AML-193 (cell line): ENCODE measurements at places on chromosomes 13 and 19.

DNA sequence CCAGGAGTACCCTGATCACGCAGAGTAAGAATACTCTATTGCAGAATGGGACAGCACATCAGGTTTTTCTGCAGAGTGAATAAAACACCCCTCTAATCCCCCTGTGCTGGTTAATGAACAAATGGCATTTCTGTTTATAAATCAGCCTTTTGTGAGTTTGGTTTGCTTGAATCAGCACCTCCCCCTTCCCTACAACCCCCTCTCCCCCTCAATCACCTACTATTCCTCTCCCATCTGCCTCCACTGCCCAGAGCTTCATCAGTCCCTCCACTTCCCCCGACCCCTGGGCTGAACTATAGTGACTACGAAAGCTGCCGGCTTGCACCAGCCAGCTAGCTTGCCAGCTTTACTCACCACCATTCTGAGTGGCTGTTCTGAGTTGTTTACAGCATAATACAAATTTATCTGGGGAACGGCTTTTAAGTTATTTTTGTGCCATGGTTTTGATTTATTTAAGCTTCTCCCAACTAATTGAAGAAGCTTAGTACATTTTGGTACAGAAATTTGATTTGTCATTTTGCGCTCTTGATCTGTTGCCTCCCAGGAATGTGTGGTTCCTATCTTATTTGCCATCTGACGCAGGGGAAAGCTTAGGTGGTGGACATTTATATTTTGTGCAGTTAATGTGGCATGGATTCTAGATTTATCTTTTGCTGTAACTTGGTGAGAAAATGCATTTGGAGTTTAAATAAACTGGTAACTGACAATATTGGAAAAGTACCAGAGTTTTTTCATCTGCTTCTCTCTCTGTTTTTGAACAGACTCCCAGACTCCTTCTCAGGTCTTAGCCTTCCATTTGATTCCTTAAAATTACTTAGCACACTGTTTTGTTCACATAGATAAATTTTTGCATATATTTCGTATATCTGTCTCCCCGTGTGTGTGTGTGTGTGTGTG, 41.7 kb upstream of the WDFY2 start:
- no peak for DNase-seq

DNA sequence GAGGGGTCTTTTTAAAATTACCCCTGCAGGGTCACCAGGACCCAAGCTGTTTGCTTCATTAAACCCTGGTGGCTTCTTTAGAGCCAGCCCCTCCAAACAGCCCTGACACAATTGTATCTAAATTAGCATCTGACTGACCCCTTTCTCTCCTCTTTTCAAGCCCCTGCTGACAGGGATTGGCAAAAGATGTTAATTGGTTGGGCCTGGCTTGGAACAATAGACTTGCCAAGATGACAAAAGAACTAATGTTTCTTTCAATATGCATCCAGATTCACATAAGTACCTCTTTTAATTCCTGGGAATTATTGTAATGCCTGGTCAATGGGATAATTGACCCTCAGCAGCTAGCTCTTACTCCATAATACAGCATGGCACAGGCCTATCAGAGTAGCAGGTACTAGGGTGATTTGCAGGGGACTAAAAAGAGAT, 140.8 kb downstream of the SHISA2 start:
- DNase-seq: no peak

- no peak for DNase-seq
Measured at GRCh38 chr13:94706843-94707399, 5.4 kb downstream of the SOX21 start.

GRCh38 chr19:23203841-23204344, 46.3 kb downstream of the ZNF724 start:
- no peak for DNase-seq

DNA sequence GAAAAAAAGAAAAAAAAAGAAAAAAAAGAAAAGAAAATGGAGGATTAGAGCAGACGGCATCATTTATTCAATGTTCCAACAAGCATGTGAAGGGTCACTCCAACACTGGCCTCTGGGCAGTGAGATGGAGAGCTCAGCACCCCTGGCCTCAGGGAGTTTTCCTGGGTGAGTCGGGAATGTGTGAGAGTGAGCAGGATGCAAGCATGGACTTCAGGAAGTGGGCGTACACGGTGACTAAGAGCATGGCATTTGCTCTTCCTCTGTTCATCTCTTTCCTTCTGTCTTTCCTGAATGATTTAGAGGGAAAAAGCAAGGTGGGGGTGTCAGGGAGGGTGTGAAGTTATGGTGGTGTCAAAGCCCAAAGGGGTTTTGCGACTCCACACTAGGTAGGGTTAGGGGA, 682 bp upstream of the CABP5 start:
- DNase-seq: no peak

DNA sequence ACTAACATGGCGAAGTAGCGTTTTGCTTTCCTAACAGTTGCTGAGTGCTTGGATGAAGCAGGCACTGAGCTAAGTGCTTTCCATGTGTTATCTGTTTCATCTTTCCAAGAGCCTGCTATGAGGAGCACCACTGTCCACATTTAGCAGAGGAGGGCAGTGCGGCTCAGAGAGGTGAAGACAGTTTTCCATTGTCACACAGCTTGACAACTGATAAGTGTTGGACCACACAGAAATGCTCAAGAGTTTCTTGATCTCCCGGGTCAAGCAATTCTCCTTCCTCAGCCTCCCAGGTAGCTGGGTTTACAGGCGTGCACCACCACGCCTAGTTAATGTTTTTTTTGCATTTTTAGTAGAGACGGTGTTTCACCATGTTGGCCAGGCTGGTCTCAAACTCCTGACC, 6.8 kb upstream of the CRTC1 start:
- DNase-seq: no peak

GRCh38 chr13:25571237-25571636, 199.5 kb downstream of the ATP8A2 start:
- DNase-seq: no peak

- no peak for DNase-seq
Measured at GRCh38 chr19:31500197-31500830, 151.1 kb upstream of the TSHZ3 start.

GRCh38 chr19:48842789-48843162, 6.5 kb upstream of the HSD17B14 start:
- peak; percentile 25 for DNase-seq

GRCh38 chr13:31027136-31027535, 94.7 kb downstream of the TEX26 start:
- DNase-seq: no peak

DNA sequence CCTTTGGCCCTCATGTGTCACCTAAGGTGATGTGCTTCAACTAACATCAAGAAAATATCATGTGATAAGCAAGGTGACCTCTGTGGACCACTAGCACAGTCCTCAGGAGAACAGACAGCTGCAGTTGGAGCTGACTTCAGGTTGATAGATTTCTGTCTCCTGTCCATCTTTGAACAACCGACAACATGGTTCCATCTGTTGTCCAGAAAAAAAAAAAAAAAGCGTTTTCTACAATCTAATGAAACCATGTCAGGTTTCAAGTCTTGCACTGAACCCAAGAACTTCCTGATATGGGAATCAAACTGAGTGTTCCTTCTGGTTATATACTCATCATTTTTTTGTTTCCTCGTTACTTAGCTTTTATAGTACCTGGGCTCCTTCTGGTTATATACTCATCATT, 75.7 kb downstream of the LHFPL6 start:
- no peak for DNase-seq

DNA sequence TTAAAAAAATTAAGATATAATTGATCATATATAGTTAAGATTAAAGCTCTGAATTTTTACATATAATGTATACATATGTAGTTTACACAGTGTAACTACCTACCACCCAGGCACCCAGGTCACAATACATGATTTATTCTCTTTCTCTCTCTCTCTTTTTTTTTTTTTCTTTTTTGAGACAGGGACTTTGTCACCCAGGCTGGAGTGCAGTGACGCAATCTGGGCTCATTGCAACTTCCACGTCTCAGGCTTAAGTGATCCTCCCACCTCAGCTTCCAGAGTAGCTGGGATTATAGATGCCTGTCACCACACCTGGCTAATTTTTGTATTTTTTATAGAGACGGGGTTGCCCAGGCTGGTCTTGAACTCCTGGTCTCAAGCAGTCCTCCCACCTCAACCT, 18.8 kb upstream of the CLASRP start:
- peak; percentile 15 for DNase-seq

DNA sequence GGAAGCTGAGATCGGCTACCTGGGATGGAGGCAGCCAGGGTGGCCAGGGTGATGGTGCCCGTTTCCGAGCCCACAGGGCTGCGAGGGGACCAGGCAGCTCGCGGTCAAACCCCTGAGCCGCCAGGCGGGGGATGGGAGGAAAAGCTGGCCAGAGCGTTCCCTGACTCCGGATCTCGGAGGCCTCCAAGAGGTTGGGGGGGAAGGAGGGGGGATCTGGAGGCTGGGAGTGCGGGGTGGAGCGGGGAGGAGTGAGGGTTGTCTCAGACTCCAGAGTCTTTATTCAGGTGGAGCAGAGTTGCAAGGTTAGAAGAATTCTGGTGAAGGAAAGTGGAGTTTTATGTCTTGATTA, 1.1 kb downstream of the CACNG7 start:
- DNase-seq: no peak

- no peak for DNase-seq
Measured at GRCh38 chr13:27942972-27943371, 23.2 kb downstream of the PDX1 start.

DNA sequence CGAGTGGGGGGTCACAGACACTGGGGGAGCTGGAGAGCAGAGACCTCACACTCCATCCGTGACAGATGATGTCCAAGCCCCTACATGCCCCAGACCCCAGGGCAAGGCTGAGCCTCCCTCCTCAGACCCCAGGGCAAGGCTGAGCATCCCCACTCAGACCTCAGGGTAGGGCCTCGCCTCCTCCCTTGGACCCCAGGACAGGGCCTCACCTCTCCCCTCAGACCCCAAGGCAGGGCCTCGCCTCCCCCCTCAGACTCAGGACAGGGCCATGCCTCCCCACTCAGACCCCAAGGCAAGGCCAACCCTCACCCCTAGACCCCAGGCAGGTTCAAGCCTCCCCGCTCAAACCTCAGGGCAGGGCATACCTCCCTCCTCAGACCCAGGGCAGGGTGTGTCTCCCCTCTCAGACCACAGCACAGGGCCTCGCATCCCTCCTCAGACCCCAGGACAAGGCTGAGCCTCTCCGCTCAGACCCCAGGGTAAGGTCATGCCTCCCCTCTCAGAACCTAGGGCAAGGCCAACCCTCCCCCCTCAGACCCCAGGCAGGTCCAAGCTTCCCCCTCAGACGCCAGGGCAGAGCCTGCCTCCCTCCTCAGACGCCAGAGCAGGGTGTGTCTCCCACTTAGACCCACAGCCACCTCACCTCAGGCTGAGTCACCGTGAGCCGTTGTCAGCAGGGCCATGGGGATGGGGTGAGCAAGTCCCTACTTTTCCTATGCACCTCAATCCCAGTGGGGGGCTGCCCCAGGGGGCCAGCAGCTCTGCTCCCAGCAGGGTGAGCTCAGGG, 1.7 kb upstream of the S1PR4 start:
- DNase-seq: no peak

GRCh38 chr19:17841810-17842662, 5.7 kb downstream of the JAK3 start:
- DNase-seq: no peak

GRCh38 chr19:24166055-24166454, 79.1 kb downstream of the ZNF254 start:
- no peak for DNase-seq

DNA sequence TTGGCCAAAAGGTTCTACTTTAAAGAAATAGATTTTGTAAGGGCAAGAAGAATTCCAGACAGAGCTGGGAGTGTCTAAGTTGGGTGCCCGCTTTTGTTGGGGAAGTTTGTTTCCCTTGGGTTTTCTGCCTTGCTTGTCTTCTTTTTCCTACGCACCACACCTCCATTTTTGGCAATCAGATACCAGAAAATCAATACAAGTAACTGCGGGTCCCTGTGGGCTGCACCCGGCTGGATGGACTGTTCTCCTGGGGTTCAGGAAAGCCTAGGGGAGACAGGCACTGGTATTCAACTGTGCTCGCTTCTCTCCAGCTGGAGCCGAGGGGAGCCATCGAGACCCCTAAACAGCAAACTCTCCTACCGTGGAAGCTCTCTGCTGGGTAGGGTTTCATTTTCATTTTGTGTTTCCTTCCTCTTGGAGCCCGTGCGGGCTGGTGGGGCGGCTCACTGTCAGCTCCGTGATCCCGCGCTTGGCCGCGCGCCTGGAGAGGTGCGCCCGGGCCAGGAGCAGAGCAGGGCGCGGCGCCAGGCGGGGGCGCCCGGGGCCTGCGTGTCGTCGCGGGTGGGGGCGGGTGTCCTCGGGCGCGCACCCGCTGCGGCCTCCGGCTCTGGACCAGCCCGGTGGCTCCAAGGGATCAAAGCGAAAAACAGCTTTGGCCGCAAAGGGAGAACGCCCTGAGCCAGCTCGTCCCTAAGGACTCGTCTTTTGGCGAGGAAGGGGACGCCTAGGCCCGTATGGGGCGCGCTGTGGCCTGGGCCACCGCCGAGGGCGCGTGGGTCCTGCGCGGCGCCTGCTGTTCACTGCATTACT, 347.2 kb downstream of the ZNF536 start:
- no peak for DNase-seq

GRCh38 chr19:4744451-4745174, 21.0 kb upstream of the DPP9 start:
- DNase-seq: no peak

GRCh38 chr13:99566125-99567083, 65.1 kb downstream of the TM9SF2 start:
- DNase-seq: no peak

- no peak for DNase-seq
Measured at GRCh38 chr19:9917321-9917720, 19.0 kb downstream of the OLFM2 start.

- DNase-seq: no peak
Measured at GRCh38 chr13:51816604-51817249, 12.8 kb upstream of the DHRS12 start.

DNA sequence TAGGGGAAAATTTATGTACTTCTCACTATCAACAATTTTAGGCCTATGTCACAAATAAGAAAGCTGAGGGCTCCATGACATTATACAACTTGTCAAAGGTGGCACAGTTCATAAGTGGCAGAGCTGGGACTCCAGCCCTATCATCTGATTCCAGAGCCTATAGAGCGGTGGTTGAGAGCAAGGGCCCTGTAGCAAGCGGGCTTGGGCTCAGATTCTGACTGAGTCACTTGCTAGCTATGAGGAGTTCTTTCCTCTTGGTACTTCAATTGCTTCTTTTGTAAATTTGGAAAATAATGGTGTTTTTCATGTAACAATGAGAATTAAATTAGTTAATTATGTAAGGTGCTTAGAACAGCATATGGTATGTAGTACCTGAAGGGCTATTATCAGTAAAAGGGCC, 28.7 kb upstream of the FAM216B start:
- DNase-seq: no peak

DNA sequence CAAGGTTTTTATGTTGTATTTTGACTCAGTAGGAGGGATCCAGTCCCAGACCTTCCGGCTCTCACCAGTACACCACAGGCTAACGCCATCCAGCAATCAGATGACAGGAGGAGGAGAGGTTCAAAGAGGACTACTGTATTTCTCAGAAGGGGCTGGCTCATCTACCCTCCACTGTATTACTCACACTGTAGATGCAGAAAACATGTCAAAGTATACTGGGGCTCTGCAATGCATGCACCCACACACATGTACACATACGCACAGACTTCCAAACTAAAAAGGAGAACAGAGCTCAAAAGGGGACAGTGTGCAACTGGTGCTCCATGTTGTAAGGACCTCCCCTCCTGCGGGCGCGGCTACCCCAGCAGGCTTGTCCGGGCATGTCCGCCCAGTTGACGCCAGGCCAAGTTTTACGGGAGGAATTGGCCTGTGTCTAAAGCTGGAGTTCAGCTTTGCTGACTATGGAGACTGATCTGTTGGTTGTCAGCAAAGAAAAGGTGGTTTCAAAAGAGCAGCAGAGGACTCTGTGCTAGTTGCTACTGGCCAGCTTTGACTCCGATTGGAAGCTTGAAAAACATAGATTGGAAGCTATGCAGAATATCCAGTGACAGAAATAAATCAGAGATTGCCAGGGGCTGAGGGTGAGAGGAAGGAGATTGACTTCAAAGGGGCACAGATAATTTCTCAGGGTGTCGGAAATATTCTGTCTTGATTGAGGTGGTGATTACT, 314.2 kb downstream of the DLEU7 start:
- DNase-seq: no peak
